NCI-H1105 (cell line): ENCODE measurements at places on chromosomes 7 and 10.

GRCh38 chr7:140512317-140513000 is 33.2 kb upstream of the MKRN1 start:
- DNase-seq, result peak; percentile 73

GRCh38 chr10:124336186-124336585 is 82.5 kb downstream of the OAT start:
- DNase-seq, result no peak

GRCh38 chr10:78414380-78414779 is 380.7 kb downstream of the RPS24 start:
- DNase-seq, result no peak

GRCh38 chr7:151704960-151705635 is 171.8 kb downstream of the PRKAG2 start:
- no peak for DNase-seq

DNA sequence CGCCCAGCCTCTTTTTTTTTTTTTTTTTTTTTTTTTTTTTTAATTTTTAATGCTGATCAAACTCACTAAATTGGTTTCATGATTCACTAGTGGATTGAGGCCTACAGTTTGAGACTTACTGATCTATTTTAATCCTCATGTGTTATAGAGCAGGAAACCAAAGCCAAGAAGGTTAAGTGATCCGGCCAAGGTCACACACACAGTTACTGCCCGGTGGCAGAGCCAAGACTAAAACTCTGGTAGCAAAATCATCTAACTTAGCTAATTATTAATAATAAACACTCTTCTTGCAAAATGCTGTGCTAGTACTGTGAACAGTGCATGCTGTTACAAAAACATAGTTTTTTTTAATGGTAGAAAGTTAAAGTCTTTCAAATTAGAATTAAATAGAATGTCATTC is 188.3 kb upstream of the NFE2L3 start:
- no peak for DNase-seq

GRCh38 chr7:28703037-28703765 is 254.9 kb downstream of the TRIL start:
- no peak for DNase-seq

GRCh38 chr7:94028768-94029167 is 24.6 kb upstream of the BET1 start:
- DNase-seq, result no peak
